ENCODE measurements at places on chromosomes 1 and 21. TPM values are rescaled to one million over a fixed set of nuclear protein-coding genes. Genes with fewer than 3 reads are reported as not detected.

DNA sequence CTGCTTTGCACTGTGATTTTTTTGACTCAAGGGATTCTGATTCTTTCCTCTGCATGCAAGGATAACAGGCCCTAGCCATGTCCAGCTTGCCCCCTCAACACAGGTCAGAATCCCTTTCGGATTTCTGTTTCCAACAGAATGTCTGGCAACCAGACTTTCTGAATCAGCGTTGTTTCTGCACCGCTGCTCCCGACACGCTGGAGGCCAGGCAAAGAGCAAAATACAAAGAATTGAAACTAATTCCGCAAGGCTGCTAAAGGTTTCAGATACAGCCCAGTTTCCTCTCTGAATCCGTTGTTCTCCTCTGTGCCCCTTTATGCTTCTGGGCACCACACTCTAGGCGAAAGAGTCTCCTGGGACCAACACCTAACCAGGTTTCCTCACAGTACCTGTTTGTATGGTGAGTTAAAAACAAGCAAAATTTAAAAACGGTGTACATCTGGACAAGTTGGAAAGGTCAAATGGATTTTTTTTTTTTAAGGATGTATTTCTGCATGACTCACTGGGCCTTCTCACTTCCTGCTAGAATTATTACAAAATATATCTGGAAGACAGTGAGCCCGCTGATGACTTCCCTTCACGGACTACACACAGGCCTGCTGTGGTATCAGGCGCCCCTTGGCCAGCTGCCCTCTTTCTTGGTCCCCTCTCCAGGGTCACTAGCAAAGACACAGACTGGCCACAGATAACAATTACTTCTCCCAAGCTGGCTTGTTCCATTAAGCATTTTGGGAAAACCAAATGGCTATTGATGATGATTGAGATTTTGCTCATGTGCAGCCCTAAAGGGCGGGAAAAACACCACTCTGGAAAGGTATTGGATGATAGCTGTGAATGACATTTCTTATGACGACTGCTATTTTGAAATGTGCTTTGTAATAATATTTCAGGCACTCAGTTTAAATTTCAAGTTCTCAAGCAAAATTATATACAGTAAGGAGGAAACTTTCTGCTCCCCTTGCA is 118.3 kb downstream of the TGFB2 start:
- peak; percentile 79 for DNase-seq

The SEMA4A gene
- polyA plus RNA-seq = 0.86 TPM

The NBPF20 gene
- 2.2 TPM for polyA plus RNA-seq

DNA sequence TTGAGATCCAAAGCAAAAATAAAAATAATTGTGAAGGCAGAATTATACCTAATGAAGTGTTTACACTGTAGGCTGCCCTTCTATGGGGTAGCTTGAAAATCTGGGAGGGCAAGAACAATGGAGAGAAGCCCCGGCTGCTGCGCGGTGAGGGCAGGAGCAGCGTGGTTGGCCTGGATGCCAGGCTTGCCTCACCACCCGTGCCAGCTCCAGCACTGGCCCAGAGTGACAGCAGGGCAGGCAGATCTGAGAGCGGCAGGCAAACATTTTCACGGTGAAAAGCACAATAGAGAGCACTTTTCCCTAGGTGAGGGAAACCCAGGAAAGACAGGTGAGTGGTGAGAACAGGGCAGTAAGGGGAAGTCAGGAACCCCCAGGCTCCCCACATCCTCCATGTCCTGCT is 1.4 kb downstream of the PROK1 start:
- no peak for DNase-seq

DNA sequence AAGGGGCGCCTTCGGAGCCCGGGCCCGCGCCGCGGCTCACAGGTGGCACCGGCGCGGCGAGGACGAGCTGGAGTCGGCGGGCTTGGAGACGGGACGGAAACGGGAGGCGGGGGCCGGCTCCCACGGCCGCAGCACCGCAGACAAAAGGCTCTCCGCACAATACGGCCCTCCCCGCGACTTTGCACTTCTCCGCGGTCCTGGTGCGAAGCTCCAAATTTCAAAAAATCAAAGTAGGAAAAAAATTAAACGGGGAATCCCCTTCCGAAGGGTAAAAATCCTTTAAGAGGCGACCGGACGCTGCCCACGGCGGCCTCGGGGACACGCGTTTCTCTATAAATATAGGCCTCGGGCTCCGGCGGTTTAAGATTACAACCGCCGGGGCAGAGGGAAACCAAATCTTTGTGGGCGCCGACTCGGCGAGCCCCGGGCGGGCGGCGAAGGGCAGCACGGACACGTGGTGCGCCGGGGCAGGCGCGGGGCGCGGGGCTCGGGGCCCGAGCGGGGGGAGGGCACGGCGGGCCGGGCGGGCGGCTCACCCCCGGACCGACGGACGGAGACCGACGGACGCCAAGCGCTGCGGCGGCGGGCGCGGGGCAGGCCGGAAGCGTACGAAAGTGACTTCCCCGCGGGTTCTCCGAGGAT is 453 bp downstream of the PABPC4 start:
- DNase-seq = no peak

Data from IMR-90 (cell line).